A172 (cell line): ENCODE measurements at places on chromosomes 2 and 18. TPM values are rescaled to one million over a fixed set of nuclear protein-coding genes. Genes with fewer than 3 reads are reported as not detected.

DNA sequence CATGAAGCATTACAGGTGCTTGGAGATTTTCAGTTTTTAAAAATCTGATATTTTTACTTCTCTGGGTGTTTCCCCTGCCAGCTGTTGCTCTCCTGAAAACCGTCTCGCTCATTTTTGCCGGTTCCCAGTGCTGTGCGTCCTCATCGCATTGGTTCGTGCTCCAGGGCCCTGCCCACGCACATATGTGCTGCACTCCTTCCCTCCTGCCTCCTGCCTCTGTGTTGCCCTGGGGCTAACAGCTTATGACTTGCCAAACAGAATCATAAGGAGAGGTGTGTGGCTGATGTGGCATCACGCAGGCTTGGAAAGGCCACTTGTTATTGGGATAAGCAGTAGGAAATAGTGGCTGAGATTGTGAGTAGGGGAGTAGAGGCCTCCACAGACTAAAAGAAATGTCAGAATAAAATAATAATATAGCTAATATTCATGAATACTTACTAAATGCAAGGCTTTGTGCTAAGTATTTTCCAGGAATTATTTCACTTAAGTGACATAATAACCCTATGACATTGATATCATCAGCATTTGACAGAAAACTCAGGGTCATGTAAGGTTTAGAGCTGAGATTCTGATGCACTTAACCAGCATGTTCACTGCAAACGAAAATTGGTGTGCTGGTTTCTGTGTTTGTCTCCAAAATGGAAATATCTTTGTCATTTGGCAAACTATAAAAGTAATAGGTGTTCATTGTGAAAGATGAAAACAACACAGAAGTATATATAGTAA is 53.5 kb downstream of the SLC4A1AP start:
- no peak for DNase-seq

The RESP18 gene
- total RNA-seq, result not detected in 2 replicates

The PLGLB1 gene
- 0.43 and 2.5 TPM in 2 replicates for total RNA-seq

The RBM43 gene
- total RNA-seq, result 2.8 and 4.1 TPM in 2 replicates

The COL4A3 gene
- total RNA-seq, result not detected in 2 replicates
